Astrocyte of the cerebellum (primary cell): ENCODE measurements at places on chromosomes 5 and 9.
A peak's percentile ranks its signal among the peaks of the same experiment; 100 is the strongest.

DNA sequence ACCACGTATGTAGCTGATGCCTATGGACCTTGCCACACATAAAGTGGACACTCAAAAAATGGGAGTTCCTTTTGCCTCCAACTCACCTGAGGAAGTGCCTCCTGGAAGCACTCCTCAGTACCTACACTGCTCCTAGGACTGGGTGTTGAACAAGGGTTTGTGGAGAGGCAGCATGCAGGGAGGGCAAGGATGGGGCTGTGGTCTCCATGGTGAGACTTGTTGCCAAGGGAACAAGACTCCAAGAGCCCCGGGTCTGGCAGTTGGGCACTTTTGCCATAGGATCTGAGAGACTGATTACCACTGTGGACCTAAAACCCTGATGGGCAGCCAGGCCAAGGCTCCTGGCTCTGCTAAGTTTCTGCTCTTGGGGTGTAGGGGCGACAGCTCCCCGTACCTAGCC, 6.9 kb upstream of the NR5A1 start:
- DNase-seq, result no peak

DNA sequence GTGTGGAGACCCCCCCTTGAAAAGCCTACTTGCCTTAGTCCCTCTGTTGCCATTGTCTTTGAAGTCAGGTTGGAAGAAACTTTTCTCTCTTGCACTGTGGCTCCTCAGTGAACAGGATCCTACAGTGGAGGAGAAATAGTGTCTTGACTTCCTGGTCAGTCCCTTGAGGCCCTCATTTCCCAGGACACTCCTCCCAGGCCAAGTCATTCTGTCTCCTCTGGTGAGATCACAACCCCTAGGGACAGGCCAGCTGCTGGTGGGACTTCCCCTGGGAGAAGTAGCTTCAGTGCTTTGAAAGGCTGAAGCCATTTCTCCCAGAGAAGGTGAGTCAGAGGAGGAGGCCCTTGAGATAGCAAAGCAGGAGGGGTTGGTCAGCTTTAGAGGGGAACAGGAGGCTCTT, 10.1 kb upstream of the GRIA1 start:
- DNase-seq, result no peak

DNA sequence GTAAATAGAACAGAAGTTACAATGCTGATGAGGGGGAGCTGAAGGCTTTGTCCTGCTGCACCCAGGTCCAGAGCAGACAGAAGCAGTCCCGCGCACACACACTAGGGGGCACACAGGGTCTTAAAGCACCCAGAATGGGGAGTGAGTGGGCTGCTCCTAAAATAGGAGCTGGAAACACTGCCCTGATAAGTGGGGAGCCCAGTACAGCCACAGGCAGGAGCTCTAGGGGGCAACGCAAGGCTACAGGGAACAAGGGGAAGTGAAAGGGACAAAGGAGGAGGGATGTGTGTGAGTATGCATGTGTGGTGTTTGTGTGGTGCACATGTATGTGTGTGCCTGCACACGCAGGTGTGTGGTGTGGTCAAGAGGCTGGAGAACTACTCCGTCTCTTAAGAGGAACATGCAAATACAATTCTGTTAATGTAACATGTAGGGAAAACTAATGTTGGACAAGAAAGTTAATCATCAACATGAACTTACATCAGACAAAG, 191.5 kb downstream of the ROR2 start:
- DNase-seq, result no peak

- DNase-seq, result no peak
Observed at GRCh38 chr5:35417040-35417439, 186.8 kb upstream of the PRLR start.

DNA sequence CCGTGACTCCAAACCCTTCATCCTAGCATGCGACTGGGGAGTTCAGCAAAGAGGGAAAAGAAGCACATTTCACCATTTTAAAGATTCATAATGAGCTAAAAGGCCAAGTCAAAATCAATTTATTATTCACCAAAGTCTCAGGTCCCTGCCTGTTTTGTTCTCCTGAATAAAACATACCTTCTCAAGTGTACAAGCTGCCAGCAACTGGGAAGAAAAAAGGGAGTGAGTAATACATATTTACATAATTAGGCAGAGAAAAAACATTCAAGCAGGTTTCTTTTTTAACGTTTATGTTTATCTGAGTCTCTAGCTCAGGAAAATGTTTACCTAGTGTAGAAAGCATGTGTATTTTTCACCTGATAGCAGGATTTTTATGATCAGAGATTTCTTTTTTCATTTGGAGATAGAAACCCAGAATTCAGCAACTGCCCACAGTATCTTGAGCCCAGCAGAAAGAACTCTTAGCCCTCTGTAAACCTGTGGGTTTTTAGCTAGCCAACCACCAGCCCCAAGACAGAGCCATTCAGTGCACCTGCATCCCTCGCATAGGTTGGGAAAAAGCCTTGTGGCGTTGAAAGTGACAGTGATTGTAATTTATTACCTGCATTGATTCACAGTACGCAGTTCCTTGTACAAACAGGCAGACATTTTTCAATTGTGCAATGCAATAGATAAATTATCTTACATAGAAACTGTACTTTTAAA, 117.9 kb upstream of the GRIA1 start:
- DNase-seq, result no peak

- DNase-seq, result no peak
Observed at GRCh38 chr5:139658501-139658927, 10.4 kb downstream of the CXXC5 start.

DNA sequence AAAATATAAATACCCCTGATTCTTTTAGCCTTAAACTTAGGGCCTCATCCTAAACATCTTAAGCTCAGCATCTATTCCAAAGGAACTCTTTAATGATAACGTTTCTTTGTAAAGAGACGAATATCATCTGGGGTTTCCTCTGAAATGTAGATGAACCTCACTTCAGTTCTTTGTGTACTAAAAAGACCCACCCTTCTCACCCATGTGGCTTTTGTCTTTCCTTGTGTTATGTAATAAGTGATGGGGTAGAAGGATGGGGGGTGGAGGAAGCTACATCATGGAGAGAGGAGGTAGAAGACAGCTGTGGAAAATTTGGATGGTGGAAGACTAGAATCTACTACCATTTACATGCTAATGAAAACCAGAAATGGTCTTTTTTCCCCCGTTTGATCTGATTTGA, 111.0 kb downstream of the NDUFS4 start:
- no peak for DNase-seq

GRCh38 chr5:126921241-126922091, 108.9 kb downstream of the MARCHF3 start:
- no peak for DNase-seq

DNA sequence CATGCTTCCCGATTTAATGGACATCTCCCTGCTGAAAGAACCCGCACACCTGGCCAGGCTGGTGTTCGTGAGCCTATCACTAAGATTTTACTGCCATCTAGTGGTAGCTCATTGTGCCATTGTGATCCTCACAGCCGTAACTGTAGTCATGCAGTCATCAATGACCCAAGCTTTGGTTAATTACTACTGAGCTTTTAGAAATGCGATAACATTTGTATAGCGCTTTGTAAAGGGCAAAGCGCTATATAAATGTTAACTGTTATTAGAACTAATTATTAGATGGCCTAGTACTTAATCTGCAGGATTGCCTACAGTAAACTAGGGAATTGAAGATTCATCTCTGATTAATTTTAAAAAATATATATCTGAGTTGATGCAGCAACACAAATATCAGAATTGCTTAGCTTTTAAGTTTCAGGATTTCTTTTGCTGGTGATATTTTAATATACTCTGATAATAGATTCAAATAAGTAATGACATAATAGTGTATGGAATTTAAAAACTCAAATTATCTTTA, 90.2 kb downstream of the HACD4 start:
- DNase-seq, result peak; percentile 63

DNA sequence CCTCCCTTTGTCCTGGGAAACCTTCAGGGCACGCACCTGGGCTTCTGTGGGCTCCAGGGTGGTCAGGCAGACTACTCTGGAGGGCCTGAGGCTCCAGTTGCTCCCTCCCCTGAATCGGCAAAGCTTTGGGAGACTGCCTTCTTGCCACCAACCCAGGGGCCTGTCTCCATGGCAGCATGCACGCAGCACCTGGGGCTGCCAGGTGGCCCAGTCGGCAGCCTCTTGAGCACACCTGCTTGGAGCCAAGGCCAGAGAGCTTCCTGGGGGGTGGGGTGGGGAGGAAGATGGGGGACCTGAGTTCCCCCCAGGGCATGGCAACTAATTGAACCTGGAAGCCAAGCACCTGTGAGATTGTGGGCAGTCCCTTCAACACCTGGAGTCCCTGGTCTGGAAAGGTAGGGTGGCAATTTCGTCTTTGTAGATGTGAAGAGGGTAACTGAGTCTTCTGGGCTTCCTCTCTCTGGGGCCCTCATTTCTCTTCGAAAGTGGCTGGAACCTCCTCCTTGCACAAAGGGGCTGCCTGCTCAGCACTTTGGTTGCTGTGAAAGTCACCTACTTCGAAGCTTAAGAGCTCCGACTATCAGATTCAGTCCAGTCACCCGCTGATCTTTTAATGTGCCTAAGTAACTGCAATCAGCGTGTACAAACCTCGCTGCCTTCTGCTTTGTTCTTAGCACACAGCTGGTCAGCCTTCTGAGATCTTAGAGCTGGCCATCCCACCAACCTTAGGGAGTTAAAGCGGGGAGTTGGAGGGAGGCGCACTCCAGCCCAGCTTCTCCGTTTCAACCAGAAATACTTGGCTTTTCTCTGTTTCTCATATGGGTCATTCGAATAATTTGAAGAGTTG, 4.0 kb downstream of the RNF183 start:
- no peak for DNase-seq

DNA sequence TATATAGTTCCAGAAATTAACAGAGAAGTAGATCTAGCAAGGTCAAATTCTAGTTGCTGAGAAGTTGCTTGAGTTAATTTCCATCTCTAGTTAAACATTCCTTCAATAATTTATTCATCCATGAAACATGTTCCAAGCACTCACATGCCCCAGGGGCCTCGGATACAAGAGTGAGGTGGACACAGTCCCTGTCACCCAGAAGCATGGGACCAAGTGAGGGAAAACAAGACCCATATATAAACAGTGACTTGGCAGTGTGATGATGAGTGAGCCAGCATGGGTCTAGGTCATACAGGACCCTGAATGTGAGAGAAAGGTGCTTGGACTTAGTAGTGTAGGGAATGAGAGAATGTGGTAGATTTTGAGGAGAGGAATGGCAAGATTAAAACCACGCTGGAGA, 216.9 kb downstream of the TTLL11 start:
- no peak for DNase-seq

GRCh38 chr5:175344331-175345195, 99.4 kb downstream of the DRD1 start:
- peak; percentile 23 for DNase-seq

DNA sequence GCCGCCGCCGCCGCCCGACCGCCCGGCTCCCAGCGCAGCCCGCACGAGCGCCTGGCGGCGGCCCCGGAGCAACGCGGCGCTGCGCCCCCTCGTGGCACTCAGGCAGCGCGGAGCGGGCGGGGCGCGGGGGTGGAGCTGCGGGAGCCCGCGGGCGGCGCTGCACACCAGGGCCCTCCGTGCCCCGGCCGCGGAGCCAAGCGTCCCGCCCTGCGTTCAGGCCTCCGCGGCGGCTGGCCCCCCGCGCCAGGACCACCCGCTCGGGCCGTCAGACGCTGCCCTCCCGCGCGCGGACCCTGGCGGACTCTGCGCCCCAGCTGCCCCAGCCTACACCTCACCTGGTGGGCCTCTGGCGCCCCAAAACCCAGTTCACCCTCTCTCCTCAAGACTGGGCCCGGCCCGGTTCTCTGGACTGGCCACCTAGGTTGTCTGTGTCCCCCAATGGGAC, at the start of gene RASGEF1C:
Gene RASGEF1C (minus strand): TSS at position 75 of the 445 bp plus-strand sequence. CDS start 71,159 bp downstream, outside the sequence.
- peak; percentile 34 for DNase-seq

- DNase-seq, result no peak
Observed at GRCh38 chr5:157468293-157468965, 8.4 kb downstream of the NIPAL4 start.

DNA sequence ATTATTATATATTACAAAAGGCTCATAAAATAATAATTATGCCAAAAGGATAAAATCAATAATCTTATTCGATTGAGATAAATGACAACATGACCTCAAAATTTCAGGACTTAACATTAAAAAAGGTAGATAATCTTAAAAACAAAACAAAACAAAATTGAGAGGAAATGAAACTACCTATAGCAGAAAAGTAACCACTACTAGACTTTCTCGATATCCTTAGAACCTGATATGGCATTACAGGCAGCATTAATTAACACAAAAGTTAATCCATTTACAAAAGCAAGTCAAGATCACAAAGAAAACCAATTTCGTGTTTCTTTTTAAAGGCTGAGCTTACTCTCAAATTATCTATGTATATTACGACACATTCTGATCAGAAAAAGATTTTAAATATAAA, 29.9 kb downstream of the TMEM161B start:
- DNase-seq, result no peak

- DNase-seq, result no peak
Observed at GRCh38 chr5:33886283-33886682, 5.5 kb downstream of the ADAMTS12 start.

GRCh38 chr5:84688566-84688965, 303.9 kb upstream of the EDIL3 start:
- peak; percentile 98 for DNase-seq

DNA sequence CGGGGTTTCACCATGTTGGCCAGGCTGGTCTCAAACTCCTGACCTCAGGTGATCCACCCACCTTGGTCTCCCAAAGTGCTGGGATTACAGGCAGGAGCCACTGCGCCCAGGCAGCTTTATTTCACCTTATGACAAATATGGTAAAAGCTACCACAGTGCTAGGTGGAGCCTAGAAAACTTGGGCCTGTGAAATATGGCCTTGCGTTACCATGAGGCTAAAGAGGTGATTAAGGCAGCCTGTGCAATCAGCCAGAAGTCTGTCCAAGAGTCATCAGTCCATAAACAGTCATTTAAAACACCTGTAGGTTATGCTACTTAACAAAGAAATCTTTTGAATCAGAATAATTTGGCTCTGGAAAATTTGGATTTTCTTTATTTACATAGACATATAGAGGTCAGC, 114.8 kb upstream of the ANKH start:
- DNase-seq, result no peak

DNA sequence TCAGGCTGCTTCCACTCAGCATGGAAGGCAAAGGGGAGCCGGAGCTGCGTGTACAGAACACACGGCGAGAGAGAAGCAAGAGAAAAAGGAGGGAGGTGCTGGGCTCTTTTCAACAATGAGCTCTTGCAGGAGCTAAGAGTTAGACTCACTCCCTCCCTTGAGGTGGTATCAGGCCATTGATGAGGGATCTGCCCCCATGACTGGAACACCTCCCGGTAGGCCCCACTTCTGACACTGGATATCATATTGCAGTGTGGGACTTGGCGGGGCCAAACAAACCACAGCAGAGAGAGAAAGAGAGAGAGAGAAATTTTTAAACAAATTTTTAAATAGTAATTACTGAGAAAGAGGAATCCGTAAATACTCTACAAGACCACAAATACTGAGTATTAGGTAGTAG, 182.2 kb downstream of the TRIO start:
- no peak for DNase-seq

GRCh38 chr5:74556006-74556405, 84.5 kb downstream of the ENC1 start:
- DNase-seq, result no peak

GRCh38 chr9:118961857-118962256, 407.4 kb downstream of the BRINP1 start:
- DNase-seq, result peak; percentile 70

DNA sequence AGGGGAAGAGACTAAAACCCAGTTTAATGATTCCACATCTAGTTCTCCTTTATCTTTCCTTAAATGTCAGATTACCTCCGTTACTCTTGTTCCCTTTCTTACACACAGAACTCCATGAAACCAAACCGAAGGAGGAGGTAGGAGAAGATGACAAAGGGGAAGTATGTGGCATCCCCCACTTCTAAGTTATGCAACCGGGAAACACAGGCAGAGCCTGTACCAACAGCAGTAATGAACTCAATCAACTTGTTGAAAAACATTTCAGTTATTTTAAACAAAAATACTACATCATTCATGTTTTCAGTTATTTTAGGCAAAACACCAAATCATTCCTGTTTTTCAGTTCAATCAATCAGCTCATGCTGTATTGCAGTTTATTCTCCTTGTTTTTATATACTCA, 101.8 kb downstream of the PCSK1 start:
- no peak for DNase-seq
